Hematopoietic multipotent progenitor cell (in vitro differentiated cells): ENCODE measurements at places on chromosomes 3 and 15.

GRCh38 chr3:73661265-73661664 is 36.5 kb upstream of the PDZRN3 start:
- no peak for DNase-seq

DNA sequence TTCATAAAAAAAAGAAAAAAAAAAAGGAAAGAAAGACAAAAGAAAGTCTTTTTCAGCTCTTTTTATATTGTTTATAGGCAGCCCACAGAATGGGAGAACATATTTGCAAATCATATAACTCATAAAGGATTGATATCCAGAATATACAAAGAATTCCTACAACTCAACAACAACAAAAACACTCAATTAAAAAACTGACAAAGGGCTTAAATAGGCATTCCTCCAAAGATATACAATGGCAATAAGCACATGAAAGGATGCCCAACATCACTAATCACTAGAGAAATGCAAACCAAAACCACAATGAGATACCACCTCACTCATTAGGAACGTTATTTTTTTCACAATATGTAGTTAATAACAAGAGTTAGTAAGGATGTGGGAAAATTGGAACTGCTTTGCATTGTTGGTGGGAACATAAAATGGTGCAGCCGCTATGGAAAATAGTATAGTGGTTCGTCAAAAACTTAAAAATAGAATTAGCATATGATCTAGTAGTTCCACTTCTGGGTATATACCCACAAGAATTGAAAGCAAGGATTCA is 54.2 kb upstream of the CMTM8 start:
- DNase-seq = no peak

DNA sequence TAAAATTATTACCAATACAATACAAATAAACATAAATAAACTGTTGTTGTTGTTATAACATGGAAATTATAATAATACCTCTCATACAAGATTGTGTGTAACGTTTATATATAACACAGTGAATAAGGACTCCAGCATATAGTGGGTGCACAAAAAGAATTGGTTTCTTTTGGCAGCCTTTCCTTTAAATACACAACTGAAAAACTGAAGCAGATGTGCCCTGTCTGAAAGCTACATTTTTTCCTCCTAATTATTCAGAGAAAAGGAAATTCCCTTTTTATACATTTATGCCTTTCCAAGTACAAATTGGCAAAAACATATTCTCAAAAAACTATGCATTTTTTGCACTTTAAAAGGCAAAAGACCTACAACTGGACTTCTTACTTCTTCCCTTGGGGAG is 928.9 kb upstream of the NR2F2 start:
- no peak for DNase-seq

GRCh38 chr15:69757186-69757585 is 304.6 kb downstream of the RPLP1 start:
- no peak for DNase-seq

GRCh38 chr3:102810937-102811336 is 376.1 kb downstream of the ZPLD1 start:
- no peak for DNase-seq

DNA sequence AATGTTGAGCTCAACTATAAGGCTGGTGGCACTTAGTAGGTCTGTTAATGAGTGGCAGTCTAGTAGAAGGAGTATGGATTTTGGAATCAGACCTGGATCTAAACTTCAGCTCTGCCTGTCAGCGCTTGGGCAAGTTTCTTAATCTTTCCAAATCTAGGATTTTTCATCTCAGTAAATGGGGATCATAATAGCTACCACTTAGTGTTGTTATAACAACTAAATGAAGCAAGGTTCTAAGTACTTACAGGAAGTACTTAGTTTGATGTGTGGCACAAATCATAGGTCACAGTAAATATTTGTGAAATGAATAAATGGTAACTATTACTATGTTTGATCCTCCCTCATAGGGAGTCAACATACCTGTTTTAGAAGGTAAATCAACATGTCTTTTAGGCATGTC is 31.4 kb downstream of the SLC49A4 start:
- DNase-seq = no peak

- DNase-seq = no peak
Observed at GRCh38 chr3:32822609-32823498, 5.1 kb downstream of the TRIM71 start.

DNA sequence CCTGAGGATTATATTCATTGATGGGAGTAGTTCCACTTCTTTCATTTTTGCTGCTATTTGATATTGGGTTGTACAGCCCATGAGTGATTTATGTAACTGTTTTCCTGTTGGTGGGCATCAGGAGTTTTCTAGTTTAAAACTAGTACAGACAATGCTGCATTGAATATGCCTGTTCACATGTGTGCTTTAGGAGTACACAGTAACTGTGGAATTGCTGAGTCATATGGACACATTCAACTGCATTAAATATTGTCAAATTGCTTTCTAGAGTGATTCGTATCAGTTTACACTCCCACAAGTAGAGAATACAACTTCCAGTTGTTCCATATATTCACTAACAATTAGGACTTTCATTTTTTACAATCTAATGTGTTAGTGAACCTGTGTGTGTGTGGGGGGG is 59.8 kb upstream of the THSD4 start:
- peak; percentile 5 for DNase-seq

DNA sequence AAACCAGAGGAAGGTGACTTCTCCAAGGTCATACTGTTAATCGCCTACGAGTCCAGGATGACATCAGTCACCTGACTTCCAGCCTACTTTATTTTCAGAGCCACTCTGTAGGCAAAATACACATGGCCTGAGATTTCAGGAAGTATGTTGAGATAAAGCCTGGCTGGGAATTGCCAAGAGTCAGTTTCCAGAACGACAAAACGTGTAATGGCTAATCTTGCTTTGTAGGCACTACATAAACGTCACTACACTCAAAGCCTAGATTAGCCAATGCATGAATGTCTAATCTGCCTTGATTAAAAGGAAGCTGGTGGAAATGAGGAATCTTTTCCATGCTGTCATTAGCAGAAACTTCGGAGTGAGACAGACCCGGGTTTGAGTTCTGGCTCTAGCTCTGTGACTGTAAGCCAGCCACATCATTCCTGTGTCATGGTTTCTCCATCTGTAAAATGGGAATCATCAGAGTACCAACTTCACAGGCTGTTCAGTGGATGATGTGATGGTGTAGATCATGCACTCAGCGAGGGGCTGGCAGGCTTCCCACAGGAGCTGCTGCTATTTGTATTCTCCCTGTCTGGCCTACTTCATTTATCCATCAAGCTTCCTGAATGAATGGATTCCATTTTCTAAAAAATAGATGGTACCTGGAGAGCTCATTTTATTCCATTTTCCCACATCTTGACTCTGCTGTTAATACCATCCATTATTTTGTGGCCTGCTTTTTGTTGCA is 241.9 kb downstream of the XXYLT1 start:
- no peak for DNase-seq

DNA sequence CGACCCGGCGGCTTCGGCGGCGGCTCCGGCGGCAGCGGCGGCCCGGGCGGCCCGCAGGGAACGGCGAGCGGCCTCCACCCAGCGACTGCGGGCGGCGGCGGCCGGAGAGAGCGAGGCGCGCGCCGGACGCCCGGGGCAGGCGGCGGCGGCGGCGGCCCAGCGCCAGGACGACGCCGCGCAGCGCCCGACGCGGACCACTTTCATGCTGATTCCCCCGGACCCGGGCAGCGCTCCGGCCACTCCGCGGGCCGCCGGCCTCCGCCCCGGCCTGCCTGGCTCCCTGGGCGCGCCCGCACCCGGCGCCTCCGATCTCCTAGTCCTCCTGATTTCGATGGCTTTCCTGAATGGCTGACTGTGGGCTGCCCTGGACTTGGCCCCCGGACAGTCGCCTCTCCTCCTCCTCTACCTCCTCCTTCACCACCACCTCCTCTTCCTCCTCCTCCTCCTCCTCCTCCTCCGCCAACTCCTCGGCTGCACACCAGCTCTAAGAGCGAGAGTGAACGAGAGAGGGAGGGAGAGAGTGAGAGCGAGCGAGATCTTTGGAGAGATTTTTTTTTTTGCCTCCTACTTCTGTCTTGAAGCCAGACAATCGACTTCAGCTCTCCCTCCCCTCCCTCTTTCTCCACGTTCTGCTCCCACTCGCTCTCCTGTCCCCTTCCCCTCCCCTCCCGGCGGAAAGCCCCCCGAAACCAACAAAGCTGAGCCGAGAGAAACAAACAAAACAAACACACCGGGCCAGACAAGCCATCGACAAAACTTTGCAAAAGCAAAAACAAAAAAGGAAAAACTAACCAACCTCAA is 844 bp downstream of the NR2F2 start:
- no peak for DNase-seq

DNA sequence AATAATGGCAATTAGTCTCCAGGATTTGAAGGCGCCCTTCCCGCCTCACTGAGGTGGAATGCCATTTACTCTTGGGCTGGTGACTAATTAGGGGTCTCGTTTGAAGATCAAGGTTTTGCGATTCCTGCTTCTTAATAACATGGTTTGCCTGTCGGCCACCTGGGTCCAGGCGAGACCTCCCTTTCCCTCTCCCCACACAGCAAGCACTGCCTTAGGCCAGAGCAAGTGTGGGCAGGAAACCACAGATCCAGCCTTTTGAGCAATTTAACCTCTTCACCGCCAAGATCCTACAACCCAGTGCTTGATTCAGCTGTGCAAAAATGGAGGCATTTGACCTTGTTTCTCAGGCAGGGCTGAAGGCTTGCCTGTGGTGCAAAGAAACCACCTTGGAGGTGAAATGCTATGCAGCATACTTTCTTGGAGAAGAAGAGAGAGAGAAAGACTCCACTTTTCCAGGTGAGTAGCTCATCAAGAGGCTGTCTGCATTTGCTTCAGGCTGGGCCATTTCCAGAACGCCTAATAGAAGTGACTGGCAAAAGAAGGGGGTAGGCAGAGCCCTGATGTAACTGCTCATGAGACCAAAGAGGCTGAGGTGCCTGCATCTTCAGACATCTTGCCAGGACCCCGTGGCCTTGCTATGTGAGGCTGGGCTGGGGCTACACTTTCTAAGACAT is 34.1 kb upstream of the WNT5A start:
- no peak for DNase-seq

DNA sequence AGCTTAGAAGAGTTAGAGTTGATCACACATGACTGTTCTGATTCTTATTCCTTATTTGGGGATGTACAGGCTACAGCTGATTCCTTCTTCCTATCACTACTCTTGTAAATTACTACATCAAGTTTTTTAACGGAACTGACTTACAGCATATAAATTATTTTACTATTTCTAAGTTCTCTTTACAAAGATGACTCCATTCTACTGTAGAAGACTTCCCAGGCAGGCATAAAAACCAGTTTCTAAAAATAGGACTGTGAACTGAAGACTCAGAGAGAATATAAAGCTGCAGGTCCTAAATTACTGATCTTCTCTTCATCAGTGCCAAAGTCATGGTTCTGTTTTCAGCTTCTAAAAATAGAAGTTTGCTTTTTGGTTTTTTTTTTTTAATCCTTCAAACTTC is 38.9 kb downstream of the ANO10 start:
- no peak for DNase-seq

DNA sequence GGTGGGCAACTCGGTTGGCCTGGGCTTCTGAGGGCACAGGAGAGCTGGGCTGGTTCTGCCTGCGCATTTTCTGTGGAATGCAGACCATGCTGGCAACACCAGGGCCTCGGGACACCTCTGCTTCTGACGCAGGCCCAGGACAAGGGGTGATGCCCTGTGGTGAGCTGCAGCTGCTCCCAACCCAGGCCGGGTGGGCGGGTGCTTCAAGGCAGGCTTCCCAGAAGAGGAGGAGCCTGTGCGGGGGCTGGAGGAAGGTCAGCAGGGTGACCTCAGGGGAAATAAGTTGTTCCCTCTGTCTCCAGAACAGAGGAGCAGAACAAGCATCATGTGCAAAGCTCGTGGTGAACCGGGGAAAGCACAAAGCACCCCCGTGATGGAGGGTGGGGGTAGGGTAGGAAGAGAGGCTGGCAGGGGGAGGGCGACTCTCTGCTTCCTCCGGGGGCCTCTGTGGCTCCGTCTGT is 11.0 kb upstream of the PLXNA1 start:
- no peak for DNase-seq

GRCh38 chr3:19213603-19214220 is 65.4 kb downstream of the KCNH8 start:
- no peak for DNase-seq

DNA sequence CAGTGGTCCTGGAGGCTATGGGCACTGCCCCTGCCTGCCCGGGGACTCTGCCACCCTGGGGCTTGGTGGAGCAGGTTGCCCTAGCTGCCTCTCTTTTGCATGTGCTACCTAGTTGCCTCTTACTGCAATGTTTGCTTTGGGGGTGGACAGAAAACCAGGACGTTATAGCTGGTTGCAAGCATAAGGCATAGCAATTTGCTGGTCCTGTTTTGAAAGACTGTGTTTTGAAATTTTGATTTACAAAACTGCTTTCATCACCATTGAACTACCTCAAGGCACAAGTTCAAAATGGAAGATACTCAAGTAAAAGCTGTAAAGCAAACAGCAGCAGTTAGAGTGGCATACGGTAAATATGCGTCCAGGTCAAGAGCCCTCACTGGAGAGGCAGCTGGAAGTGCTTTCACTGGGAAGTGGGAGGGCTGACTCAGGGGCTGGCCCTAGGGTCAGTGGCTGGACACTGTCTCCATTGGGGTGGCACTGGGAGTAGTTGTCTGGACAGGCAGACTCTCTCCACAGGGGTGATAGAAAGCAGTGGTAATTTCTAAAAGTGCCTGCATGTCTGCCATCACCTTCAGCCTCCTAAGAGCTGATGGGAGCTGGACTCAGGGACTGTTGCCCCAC is 138.1 kb downstream of the CHDH start:
- DNase-seq = no peak

GRCh38 chr3:156148946-156149381 is 28.6 kb downstream of the KCNAB1 start:
- peak; percentile 23 for DNase-seq

GRCh38 chr3:167609156-167609555 is 44.6 kb downstream of the WDR49 start:
- DNase-seq = no peak

- no peak for DNase-seq
Observed at GRCh38 chr15:100661156-100661555, 58.8 kb downstream of the ASB7 start.

DNA sequence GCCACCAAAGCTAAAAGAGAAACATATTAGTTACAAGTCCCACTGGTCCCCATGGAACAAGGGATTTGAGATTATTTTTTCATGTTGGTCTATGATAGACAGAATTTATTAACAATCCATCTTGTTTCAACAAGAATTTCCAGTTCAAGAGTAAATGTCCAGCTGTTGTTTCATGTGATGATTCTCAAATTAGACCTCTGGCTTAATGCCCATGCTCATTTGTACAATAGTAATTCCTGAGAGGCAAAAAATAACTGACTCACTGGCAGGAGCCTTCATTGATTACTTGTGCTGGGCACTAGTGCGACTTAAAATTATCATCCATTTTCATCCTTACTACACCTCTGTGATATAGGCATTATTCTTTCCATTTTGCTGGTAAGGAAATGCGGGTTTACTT is 171.3 kb downstream of the ITPR1 start:
- DNase-seq = no peak

DNA sequence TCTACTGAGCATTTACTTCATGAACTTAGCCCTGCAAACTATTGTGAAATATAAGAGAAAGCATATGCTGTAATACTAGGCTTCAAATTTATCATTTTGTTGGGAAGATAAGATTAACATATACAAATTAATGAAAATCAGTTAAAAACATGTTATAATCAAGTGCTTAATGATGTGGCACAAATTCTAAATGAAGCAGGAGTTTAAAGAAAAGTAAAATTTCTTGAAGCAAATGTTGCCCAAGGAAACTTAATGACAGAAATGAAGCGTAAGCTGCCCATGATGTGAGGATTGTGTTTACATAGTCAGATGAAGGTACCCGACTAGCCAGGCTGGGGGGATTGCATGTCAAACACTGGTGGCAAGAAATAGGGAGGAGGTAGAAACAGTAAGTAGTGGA is 103.1 kb upstream of the GAP43 start:
- DNase-seq = no peak
